Left cardiac atrium (tissue), 4 donors: ENCODE measurements at places on chromosomes 12 and 14. TPM values are rescaled to one million over a fixed set of nuclear protein-coding genes. Genes with fewer than 3 reads are reported as not detected.
A peak's percentile ranks its signal among the peaks of the same experiment; 100 is the strongest.

DNA sequence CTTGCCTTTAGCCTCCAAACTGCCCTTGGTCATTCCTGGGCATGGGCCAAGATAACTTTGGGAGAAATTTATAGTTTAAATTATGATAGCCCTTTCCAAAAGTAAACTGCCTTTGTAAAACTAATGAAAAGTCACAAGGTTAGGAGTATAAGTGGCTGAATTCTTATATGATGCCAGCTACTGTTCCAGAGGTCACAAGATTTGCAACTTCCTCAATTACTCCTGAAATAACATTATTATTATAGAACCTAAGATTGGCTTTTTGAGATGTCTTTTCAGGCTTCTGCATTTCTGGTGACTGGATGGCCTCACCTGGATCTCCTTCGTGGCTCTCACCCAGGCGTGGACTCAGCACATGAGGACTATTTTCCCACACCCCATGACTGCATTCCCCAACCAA, 55.0 kb downstream of the OSBPL8 start:
- DNase-seq: no peak

DNA sequence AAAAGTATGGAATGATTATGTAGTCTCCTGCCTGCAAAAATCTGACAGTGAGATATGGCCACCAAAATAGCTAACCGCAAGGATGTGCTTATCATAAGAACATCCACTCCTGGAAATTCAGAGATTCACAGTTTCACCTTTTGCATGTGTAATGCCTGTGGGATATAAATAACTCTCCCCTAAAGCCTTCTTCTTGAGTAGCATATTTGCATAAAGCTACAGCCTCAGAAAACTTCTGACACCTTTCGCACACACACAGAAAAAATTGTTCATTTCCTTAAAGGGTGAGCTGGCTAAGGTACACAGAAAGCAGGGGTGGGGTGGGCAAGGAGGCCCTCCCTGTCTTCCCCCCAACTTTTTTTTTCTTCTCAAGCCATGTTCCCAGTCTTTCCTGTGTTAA, 3.1 kb upstream of the IGF1 start:
- DNase-seq: no peak

- no peak for DNase-seq
These were observed 8.3 kb downstream of the ADCK1 start for GRCh38 chr14:77808250-77808649.

DNA sequence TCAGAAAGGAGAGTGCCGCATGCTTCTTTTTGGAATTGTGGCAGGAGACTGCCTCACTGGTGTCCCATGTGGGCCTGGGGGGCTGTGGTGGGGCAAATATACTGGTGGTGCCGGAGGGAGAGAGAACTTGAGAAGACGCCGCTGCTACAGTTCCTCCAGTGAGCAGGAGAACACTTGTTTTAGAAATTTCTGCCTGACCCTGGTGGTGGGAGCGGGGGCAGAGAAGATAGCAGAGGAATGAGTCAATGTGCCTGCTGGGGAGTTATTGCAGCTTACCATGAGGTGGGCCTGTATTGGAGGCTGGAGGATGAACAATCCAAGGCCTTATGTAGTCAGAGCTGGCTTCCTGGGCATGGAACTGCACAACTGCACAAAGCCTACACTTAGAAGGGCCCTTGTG, 211.8 kb downstream of the SNAPC1 start:
- DNase-seq: no peak

GRCh38 chr14:30240685-30241084, 313.0 kb upstream of the PRKD1 start:
- DNase-seq: no peak

DNA sequence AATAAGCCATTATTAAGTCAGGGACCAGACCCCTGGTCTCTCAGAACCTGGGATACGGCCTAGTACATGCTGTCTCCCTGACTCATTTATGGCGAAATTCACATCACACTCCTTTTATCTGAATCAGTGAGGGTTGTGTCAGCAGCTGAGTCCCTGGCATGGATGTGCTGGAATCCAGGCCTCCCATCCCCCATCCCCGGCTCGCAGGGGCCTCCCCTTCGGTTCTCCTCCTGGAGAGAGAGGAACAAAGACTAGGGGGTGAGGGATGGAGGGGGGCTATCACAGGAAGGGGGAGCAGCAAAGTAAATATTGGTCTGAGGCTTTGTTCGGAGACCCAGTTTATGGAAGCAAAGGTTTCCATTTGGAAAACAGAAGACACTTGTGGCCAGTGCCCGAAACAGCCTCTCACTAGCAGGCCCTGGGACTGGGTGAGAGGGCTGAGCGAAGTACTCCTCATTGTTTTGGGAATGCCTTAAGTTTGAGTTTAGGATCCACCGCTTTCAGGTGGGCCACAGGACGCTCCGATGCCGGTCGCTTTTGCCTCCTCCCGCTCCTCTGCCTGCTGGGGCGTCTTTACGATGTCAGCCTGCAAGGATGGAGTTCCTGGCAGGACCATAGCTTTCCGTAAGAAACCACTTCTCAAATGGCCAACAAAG, 145.0 kb downstream of the PRKCH start:
- peak; percentile 90 for DNase-seq

The NRL gene
- 1.6 TPM for total RNA-seq

The PCK2 gene
- total RNA-seq: 13.0 TPM

- DNase-seq: no peak
These were observed 51.6 kb downstream of the PPP4R4 start for GRCh38 chr14:94225460-94226378.

DNA sequence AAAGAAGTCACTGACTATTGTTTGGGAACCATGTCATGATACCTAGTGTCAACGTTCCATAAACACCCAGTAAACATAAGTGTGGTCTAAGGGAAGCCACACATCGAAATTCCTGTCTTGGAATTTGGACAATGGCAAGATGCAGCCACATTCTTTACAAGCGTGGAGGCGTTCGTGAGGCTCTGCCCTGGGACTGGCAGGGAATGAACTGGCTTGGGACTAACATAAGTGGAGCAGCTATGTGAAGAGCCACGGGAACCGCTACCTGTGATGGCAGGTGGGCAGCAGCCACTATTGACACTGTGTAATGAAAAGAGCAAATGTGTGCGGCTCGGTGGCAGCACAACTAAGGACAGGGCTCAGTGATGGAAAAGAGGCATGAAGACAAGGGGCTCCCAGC, 10.0 kb upstream of the NRIP2 start:
- DNase-seq: no peak

DNA sequence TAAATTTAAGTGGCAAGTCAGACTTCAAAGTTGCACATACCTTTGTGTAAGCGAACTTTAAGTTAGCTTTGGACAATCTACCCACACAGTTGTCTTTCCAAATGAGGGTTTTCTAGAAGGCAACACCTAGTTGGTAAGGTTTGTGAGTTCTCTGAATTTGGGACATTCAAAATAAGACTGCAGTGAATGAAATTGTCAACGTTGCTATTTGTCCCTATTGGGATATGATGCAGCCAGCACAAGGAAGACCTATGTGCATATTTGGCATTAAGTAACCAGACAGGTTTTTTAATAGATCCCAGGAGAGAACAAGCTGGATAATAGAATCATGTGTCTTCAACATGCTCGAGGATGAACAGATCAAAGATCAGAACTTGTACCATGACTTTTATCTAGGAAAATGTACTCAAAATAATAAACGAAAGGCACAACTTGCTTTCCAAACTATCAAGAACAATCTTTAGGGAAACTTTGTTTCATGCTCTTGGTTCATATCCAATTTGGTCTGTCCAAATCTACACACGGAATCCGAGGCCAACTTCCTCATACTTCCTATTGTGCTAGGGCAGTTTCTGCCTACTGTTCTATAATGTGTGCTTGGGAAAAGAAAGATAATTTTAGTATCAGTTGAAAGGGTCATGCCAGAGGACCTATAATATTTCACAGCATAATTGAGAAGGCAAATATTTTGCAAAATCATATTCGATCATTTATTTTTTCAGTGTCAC, 284.2 kb upstream of the SOX5 start:
- DNase-seq: no peak

The NFE2 gene
- 1.0 TPM for total RNA-seq

- no peak for DNase-seq
These were observed 67.8 kb downstream of the NTF3 start for GRCh38 chr12:5499566-5500330.

DNA sequence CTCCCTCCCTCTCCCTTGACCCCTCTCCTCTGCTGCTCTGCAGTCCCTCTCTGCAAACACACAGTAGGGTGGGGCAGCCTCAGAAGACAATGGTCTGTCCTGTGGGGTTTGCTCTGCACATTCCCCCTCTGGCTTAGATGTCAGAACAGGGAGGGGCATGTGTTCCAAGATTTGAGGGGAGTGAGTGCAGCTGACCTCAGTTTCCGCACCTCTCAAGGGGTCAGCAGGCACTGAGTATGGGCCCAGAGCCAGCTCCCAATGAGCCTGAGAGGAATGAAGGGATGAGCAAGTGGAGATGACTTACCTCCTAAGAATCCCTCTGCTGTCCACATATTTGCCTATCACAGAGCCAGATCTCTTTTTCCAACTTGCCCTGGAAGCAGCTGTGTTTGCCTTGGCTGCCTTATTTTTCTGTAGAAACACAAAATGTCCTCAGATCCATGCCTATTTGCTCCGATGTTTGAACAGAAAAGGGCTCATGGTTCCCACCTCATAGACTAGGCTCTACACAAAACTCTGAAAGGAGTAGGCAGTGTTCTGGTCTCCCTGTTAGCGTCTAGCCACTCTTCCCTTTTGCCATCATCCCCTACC, 111.4 kb downstream of the CRACR2A start:
- peak; percentile 37 for DNase-seq

The OR4K13 gene
- total RNA-seq: not detected

The GLIPR1 gene
- total RNA-seq: 20.2 TPM

The GPR162 gene
- 5.3 TPM for total RNA-seq

The PLD4 gene
- total RNA-seq: 0.24 TPM

DNA sequence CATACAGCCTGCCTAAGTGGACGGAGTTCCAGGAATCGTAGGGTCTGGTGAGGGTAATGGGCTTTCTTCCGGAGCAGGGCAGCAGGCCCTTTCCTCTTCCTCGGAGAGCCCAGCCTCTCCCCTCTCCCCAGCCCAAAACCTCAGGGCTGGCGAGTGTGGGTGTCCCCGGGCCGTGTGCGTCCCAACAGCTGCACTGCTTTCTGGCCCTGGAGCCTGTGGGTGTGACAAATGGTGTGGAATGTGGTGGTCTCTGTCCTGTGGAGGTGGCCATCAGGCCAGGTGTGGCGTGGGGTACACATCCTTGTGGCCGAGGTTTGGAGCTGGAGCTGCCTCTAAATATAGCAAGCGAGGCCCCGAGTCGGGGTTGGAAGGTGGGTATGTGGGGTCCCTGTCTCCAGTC, 8.5 kb downstream of the ORAI1 start:
- no peak for DNase-seq

DNA sequence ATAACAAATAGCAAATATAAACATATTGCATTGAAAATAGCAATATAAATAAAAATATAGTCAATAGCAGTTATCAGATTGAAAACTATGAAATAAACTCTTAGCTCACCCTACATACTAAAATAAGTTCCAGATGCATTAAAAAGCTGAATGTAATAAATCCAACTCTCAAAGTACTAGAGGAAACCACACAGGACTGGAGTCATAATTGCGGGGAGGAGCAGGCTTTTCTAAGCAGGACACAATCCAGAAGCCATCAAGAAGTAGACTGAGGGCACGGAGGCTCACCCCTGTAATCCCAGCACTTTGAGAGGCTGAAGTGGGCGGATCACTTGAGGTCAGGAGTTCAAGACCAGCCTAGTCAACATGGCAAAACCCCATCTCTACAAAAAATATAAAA, 22.2 kb downstream of the GSC start:
- no peak for DNase-seq

DNA sequence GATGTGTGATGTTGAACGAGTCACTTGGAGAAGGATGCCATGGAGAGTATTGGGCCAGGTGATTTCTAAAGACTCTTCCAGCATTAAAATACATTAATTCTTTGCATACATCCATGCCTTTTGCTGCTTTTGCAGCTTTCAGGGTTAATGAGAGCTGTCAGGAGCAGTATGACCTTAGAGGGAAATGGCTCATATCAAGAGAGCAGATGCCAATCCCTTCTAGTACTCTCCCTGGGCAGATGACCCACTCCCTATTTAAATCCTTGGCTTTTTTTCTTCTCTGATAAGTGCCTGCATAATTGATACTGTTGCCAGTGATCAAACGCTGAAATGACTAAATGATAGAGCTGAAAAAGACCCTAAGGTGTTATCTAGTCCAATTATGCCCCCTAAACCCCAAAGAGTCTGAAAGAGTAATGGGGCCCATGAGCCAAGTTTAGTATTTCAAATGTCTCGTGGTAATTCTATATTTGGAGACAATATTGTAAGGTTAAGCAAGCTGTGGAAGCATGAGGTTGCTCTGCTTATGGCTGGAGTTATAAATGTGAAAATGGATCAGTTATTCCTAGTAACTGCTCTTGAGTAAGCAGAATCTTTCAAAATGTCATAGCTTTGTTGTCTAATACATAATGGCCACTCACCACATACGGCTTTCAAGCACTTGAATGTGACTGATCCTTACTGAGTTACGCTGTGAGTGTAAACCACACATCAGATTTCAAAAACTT, 137.3 kb downstream of the ETV6 start:
- no peak for DNase-seq

The FOXG1 gene
- total RNA-seq: not detected

- DNase-seq: no peak
These were observed 31.1 kb upstream of the DUSP6 start for GRCh38 chr12:89383235-89384049.

DNA sequence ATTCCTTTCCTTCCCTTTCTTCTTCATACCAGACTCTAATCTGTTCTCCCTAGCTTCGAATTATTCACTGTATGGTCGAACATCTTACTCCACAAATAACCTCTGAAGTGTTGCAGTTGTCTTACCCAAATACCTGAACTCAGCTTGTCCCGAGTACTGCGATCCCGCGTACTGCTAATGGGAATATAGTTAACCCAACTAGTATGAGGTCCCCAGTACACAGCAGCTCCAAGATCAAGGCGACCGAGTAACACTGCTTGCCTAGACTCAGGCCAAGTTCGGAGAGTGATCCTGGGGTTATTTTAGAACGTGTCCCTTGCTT, 462 bp upstream of the ETNK1 start:
- no peak for DNase-seq

The GLIPR1L1 gene
- total RNA-seq: not detected

- DNase-seq: no peak
These were observed 26.9 kb downstream of the CLEC6A start for GRCh38 chr12:8482571-8483061.

The IQSEC3 gene
- 4.0 TPM for total RNA-seq
